Activated CD4-positive, alpha-beta T cell treated with anti-CD3 and anti-CD28 coated beads, Interleukin-2, amount 10 ng/mL, durations not matched to agents 7 days and 5 days (primary cell): ENCODE measurements at places on chromosomes 13 and 19. TPM values are rescaled to one million over a fixed set of nuclear protein-coding genes. Genes with fewer than 3 reads are reported as not detected.

Gene CEACAM3
- total RNA-seq = not detected

Gene SULT2A1
- not detected for total RNA-seq

Gene PSG11
- not detected for total RNA-seq

Gene EPS8L1
- 5.5 TPM for total RNA-seq

Gene RFX1
- total RNA-seq = 19.9 TPM

Gene TLE2
- total RNA-seq = 0.99 TPM

Gene PCID2
- 69.8 TPM for total RNA-seq

DNA sequence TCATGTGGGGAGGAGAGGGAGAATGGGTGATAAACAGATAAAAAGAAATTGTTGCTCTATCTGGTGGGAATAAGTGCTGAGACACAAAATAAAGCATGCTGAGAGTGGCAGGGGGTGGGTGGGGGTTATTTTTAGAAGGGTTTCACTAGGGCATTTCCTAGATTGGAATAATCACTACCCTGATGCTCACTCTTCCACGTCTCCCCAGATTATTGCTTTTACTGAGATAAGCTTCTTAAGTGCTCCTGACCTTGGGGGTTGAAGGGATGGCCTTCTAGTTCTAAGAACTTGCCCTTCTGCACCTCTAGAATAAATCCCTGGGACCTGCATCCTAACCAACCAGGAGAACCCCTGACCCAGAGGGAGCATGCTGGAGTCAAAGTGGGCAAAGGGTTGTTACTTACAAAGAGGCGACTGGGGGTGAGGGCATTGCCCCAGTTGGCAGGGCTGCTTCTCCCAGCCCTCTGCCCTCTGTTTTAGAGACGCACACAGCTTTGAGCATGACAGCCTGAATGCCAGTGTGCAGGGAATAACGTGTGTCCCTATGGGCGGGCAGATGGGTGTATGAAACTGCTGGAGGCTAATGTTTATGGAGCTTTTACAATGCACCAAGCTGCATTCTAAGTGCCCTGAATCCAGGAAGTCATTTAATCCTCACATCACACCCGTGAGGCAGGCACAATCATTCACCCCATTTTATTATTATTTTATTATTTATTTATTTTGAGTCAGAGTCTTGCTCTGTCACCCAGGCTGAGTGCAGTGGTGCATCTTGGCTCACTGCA lies 743 bp downstream of the RDH8 start:
- DNase-seq = no peak

GRCh38 chr19:49973987-49974386 lies 13.0 kb upstream of the SIGLEC11 start:
- no peak for DNase-seq

DNA sequence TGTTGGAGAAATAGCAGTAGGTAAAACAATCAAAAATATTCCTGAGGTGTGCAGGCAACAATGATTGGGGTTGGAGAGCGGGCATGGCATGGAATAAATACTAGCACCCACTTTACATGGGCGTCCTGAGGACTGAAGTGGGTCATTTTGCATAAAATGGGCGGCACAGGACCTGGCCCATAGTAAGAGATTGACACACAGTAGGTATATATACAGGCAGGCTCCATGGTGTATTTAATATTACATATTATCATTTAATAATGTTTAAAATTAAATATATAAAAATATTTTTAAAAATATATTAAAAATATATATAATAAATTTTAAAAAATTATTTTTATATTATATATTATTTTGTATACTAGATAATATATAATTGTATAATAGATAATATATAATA lies 48.3 kb downstream of the CRYL1 start:
- no peak for DNase-seq

DNA sequence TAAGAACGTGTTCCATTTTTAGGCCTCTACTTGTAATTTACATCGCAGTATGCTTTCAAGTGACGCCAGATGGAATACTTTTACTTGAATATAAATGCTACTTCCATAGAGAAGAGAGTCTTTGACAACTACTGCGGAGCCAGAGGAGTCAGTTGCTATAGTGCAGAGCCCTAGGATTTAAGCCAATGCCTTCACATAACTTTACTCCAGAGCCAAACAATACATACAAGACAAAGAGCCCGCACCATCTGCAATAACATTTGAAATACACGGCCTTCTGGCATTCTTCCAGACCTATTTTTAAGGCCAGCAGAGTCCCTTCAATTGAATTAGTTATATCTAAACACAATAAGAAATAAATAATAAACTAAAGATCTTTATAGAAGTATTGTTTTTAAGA lies 59.4 kb downstream of the XPO4 start:
- no peak for DNase-seq

DNA sequence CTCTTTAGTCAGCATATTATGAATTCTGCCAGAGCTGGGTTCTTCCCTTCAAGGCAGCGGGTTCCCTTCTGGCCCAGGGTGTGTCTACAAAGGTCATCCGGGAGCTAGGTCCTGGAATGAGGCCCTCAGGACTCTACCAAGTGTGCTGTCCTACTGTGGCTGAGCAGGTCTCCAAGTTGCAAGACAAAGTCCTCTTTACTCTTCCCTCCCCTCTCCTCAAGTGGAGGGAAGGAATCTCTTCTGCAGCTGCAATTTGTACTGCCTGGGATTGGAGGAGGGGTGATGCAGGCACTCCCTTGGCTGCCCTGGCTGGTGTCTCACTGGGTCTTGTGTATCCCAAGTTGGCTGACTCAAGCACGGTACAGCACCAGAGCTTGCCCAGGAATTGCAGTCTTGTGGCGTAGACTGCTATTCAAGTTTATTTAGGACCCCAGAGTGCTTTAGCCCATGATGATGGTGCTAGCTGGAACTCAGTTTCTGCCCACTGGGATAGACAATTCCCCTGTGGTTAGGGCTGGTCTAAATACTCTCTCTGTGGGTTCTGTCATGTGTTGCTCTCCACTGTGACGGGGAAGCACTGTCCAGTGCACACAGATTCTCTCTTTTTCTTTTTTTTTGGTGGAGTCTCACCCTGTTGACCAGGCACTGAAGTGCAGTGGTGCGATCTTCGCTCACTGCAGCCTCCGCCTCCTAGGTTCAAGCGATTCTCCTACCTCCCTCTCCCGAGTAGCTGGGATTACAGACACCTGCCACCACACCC lies 28.5 kb downstream of the RFC3 start:
- no peak for DNase-seq

- DNase-seq = no peak
Measured at GRCh38 chr13:100179276-100179675, 90.4 kb downstream of the PCCA start.

GRCh38 chr13:104750377-104750776 lies 1684.2 kb upstream of the SLC10A2 start:
- no peak for DNase-seq

GRCh38 chr13:76886005-76886291 lies 257 bp downstream of the KCTD12 start:
- DNase-seq = no peak

GRCh38 chr13:97286317-97287046 lies 64.3 kb downstream of the MBNL2 start:
- no peak for DNase-seq

DNA sequence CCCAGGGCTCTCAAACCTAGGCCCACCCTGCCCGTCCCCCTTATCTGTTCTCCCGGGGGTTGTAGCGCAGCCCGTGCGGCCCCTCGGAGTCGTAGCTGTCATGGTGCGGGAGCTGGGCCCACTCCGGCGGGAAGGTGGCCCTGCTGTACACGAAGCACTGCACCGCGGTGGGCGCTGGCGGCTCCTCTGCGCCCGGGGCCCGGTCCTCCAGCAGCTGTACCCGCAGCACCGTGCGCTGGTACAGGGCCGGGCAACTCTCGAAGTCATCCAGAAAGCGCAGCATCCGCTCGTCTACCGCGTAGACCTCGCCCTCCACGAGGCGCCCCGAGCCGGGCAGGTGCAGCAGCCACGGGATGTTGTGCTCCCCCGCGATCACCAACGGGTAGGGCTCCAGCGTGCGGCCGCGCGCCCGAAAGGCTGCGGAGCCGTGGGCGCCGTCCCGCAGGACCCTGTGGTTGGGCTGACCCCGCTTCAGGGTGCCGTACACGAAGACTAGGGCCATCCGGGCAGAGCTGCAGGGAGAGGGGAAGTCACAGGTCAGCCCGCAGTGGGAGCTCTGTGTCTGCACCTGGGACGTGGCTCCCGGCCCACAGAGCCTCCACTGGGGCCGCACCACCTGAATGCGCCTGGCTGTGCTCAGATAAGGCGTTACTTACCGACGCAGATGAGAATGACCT lies 56.4 kb downstream of the GGACT start:
- DNase-seq = no peak

DNA sequence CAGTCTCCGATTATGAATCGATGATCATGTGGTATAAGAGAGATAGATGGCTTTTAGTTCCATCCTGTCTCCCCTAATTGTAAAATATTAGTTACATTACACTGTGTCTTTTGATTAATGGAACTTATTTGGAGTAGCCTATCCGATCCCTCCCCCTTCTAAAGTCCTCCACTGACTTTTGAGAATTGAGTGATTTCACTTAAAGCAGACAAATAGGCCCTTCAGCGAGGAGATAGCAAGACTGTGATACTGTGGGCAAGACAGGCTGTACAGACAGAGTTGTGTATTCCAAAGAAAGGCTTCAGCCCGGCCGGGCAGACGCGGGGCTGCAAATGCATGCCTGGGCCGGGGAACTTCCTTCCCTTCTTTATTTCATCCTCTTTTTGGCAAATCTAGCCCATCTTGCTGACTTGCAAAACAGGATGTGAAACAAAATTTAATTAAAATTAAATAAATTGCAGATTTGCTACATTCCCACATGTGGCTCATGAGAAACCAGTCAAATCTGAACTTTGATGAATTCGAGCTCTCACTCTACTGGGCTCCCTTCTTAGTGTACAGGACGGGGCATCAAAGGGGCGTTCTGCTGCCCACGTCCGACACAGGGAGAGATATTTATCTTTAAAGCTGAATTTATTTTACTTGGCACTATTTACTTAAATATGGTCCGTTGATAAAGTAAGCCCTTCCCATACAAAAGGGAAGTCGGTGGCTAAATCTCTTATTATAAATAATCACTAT lies 314.8 kb downstream of the ZNF536 start:
- DNase-seq = no peak

- DNase-seq = no peak
Measured at GRCh38 chr13:108987517-108987916, 358.1 kb downstream of the MYO16 start.

GRCh38 chr19:28294395-28294794 lies 918.6 kb downstream of the UQCRFS1 start:
- DNase-seq = no peak

DNA sequence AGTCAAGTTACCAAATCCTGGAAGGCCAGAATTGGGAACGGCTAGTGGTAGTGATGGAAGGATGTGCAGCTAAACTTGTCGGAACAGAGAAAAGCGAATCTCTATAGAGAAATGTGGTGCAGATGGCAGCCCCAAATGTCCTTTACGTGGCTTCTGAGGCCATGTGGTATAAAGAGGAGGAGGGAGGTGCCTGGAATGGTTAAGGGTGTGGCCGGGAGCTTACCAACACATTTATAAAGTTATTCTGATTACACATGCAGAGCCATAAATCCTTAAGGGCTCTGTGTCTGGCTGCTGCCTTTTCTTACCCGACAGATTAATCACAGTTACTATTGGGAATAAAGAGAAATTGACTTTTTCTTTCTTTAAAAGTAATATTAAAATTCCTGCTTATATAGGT lies 190.1 kb downstream of the OXGR1 start:
- DNase-seq = no peak

- no peak for DNase-seq
Measured at GRCh38 chr19:42207767-42208271, 9.7 kb downstream of the DEDD2 start.

- peak; percentile 10 for DNase-seq
Measured at GRCh38 chr13:102799426-102800144, 666 bp downstream of the BIVM start.
